GM12878 (cell line): ENCODE measurements at places on chromosomes 1 and 21.

DNA sequence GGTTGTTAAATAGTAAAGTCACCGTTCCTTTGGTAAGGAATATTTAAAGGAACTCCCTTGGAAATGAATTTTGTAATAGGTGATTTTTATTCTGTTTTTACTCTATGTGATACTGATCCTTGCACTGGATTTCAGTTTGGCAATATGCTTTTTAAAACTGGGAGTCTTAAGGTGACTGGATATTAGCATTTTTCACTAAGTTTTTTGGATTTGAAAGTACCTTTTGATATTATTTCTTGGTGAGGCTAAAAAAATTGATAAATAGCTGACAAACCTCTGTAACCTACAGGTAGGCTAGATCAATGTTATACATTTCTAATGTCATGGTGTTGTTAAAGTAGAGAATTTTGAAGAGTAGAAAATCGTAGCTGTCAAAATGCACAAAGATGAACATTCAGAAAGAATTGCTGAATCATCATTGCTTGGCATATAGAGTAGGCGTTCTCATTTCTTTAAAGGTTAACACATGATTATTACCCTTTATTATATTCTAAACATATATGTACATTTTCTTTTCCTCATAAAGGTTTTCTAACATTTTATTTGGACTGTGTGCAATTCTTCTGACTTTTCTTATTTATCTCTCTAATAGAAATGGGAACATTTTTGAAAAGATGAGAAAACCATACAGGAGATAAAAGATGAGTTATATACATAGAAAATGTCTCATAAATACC lies 1.5 kb upstream of the DNAJB4 start:
- no peak for DNase-seq

- peak; percentile 55 for DNase-seq
Observed at GRCh38 chr1:111346089-111346885, 55.6 kb downstream of the CHIA start.

DNA sequence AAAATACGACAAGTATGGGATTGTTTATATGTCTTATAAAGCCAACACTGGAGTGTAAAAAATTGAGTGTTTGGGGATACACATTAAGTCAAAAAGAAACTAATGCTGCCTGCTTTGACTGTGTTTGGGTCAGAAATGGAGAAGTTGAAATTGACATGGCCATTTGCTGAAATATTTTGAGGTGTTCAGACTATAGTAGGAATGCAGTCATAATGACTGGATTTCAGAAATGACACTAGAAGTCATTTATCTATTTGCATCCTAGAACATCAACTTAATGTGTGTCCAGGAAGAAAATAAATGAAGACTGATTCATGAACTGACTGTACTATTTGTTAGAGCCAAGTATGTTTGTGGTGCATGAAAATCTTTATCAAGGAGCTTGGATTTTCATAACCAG lies 28.4 kb downstream of the RASAL2 start:
- DNase-seq: no peak

DNA sequence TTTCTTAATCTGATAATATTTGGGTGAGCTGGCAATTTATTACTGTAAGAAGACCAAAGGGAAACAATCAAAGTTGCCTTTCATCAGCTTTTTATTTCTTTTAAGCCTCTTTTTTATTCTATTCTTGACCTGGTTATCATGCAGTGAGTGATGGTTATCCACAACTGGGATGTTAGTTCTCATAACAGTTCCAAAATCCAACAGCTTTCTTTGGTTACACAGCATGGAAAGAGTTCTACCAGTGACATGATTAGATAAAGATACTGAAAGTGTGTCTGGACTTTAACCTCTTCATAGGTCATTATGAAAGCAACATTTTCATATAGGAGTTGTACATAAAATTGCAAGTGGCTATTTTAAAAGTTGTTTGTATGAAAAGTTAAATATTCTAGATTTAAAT lies 163.0 kb downstream of the SYT2 start:
- no peak for DNase-seq

- peak; percentile 88 for DNase-seq
Observed at GRCh38 chr1:10494754-10495474, 20.2 kb downstream of the PEX14 start.

- DNase-seq: no peak
Observed at GRCh38 chr1:205579711-205580110, 52.1 kb downstream of the ELK4 start.

- no peak for DNase-seq
Observed at GRCh38 chr1:15197591-15198447, 44.3 kb downstream of the TMEM51 start.

DNA sequence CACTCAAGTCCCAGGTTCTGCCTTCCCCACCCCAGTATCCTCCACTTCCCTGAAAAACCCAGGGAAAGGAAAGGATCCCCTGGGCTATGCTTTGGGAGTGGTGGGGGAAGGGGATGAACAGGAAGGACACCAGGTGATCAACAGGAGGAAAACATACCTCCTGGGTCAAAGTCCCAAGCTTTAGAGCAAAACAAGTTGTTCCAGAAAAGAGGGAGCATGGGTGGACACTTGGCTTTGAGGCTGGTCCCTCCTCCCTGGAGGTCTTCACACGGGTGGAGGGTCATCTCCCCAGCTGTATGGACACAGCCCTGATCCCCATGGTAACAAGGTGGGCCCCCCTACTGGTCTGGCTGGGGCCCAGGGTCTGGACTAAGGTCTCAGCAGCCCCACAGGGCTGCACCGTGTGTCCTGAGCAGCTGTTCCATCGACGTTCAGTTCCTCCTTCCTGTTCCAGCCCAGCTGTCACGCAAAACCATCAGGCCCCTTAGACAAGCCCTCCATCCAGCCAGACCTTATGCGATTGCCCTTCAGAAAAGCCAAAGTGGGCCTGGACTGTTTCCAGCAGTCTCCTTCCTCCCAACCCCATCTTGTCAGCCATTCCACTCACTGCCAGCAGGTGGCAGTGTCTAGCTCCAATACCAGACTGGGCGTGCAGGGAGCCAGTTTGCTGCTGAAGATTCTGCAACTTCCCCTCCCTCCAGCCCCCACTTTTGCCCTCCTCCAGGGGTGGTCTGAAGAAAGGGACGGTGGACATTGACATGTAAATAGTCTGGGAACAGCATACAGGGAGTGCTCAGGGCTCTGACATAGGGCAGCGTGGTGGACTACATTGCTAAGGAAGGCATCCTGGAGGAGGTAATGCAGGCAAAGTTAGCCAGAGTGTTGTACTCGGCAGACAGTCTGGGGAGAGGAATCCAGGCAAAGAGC lies 2.9 kb upstream of the PDZK1IP1 start:
- DNase-seq: no peak

DNA sequence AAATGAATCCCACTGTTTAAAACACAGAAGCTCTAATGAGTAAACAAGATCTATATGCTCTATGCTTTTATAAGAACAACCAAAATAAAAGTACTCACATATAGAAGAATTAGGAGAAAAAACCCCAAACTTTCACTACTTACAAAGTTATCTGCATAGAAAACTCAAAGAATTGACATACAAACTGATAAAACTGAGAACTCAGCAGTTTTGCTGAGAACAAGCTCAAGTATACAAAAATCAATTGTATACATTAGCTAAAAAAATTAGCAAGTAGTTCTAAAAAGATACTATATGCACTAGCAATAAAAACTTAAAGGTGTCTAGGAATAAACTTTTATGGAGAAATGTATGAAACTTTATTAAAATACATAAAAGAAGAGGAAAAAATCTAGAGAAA lies 186.2 kb upstream of the KAZN start:
- DNase-seq: no peak

- no peak for DNase-seq
Observed at GRCh38 chr1:212098310-212098709, 62.8 kb downstream of the DTL start.

GRCh38 chr1:19450811-19451515 lies 34.4 kb downstream of the CAPZB start:
- DNase-seq: no peak

GRCh38 chr1:66628926-66629325 lies 95.0 kb downstream of the SGIP1 start:
- DNase-seq: no peak

DNA sequence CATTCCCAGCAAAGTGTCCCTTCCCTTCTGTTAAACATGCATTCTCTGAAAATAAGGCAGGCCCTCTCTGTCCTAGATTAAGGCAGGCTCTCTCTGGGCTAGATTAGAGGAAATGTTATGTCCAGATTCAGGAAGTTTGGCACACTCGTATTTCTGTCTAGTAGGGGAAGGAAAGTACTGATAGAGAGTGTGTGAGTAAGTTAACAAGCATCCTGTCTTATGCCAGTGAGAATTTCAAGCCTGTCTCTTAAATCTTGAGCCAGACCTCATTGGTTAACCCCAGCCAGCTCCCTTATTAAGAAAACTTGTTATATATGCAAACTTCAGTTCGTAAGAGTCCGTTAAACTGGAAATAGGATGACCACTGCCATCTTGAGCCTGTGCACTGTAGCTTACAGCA lies 31.6 kb downstream of the IGSF5 start:
- DNase-seq: no peak

DNA sequence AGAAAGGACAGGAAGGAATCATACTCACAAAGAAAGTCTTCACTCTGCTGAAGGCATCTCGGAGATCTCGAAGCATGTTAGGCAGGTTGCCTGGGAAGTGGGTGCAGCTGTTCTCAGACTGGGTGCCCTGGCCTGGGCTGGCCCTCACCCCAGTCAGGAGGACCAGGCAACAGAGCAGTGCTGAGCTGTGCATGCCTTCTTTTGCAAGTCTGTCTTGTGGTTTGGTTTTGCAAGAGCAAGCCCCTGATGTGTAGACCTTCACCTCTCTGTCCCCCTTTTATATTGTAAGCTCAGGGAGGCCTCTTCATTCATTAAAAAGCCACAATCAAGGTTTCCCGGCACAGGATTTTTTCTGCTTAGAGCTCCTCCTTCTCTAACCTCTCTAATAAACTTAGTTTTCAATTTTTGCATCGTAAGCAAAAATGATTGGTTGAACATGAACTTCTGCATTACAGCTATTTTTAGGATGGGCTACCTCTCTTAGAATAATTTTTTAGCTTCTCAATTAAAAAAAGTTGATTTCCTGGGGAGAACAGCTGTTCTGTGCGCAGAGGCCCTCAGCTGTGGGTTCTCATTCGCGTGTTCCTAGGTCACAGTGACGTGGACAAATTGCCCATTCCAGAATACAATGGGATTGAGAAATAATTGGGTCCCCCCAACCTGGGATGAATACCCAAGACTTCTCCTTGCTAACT lies at the start of gene IL10:
Gene IL10 (minus strand): TSS at position 252 of the 695 bp plus-strand sequence. CDS start 59 bp downstream, at position 193.
- DNase-seq: no peak
